ENCODE measurements at places on chromosomes 5 and 9.

GRCh38 chr9:70406434-70406862, 8.0 kb downstream of the KLF9 start:
- DNase-seq, result no peak

DNA sequence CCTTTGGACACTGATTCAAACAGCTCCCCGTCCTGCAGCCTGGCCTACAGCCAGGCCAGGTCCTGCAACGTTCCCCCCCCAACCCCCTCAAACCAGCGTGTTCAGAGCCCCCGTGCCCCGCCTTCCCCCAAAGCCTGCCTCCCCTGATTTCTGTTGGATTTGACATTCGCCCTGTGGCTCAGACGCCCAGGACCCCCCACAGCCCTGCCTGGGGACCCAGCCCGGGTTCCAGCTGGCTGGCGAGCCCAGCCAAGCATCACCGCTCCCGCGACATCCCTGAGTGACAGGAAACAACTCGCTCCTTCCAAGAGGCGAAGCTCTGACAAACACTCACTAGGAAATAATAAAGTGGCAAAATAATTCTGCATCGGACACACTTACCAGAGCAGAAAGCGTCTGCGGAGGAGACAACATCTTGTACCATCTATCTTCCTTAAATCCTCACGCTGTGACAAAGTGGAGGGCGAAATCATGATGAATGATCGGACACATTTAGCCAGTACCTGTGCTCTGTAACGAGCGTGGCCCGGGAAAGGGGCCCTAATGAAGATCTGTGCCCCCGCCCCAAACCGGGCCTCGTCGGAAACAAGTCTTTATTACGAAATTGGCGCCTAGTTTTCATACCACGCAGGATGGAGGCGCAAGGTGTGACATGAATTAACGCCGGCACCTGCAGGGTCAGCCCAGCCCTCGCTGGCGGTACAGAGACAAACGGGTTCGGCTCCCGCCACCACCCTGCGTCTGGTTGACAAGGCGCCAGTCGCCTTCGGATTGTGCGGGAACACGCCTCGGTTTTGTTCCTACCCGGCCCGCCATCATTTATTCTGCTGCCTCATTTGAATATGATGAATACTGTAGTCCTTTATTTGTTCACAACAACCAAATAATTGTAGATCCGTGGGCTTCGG, 91.0 kb upstream of the MVB12B start:
- DNase-seq, result no peak

DNA sequence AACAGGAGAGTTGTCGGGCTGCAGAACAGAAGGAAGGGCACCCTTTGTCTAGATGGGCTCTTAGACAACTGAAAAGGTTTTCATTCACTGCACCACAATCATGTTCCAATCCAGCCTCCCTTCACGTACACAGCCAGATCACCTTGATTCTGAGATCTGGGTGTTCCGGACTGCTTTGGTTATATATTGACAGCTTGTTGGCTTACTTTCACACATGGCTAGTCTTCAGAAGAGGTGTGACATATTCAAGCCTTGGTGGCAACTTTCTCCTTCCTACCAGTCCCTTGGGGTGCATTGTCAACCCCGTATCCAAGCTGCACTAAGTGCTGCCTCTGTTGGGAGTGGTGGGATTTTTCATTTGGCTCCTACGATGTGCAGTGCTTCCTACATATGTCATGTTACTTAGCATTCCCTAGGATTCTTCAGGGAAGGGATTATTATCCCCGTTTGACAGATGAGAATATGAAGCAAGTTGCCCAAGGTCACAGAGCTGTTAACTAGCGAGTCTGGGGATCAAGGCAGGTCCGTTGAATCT, 100.6 kb downstream of the LIFR start:
- no peak for DNase-seq

DNA sequence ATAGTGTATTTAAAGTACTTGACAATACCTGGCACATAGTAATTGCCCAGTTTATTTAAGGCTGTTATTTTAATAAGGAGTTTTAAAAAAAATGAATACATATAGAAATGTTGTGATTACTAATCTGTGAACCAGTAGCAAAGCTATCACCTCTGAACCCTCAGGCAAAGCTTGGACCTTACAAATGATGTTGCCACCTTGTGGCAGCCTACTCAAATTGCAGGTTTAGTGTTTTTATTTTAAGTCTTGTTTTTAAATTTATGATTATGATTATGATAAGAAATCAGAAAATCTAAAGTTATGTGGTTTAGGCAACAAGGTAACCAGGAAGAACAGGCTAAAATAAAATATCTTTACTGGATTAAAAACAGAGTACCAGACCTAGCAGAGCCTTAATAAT, 35.8 kb downstream of the PPARGC1B start:
- no peak for DNase-seq

- DNase-seq, result no peak
Measured at GRCh38 chr9:8764051-8764450, 964.5 kb upstream of the DMAC1 start.

- DNase-seq, result no peak
Measured at GRCh38 chr9:112863746-112864145, 26.9 kb downstream of the SLC46A2 start.

GRCh38 chr5:1104327-1105006, 7.4 kb downstream of the SLC12A7 start:
- no peak for DNase-seq

GRCh38 chr9:6955251-6955921, 197.6 kb downstream of the KDM4C start:
- DNase-seq, result no peak

- no peak for DNase-seq
Measured at GRCh38 chr9:13110766-13111417, 168.6 kb downstream of the MPDZ start.

DNA sequence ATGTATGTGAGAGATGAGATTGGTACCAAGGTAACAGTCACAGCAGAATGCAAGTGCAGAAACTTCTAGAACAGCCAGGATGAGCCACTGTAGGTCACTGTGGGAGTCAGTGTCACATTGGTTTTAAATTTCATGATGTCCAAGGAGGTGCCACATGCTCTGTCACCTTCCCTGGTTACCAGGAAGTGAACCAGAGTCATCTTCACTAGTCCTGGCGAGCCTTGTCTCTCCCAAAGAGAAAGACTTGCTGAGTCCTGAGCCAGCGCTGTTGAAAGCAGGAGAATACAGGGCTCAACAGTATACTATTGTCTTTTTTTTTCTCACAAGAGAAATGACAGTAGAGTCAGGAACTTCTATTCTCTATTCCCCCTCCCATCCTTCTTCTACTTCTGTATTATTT, 615.5 kb downstream of the RAB3C start:
- DNase-seq, result no peak

- no peak for DNase-seq
Measured at GRCh38 chr5:40547557-40547956, 132.2 kb upstream of the PTGER4 start.
